Immature natural killer cell (primary cell): ENCODE measurements at places on chromosomes 13 and 19.
A peak's percentile ranks its signal among the peaks of the same experiment; 100 is the strongest.

DNA sequence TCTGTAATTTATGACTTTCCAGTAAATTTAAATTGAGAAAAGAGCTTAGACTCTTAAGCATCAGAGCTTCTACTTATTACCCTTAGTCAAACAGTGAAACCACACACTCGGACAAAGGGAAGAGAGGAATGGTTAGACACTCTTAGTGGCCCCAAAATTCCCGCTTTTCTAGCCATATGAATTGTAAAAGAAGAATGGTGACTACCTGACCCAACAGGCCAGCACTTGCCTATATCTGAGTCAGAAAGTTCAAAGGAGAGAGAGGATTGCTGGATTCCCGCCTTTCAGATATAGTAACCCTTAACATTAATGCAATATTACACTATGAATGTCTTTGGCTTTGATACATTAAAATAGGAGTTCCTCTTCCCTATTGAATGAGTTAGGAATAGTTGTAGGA is 317.3 kb downstream of the PCDH17 start:
- DNase-seq: no peak

DNA sequence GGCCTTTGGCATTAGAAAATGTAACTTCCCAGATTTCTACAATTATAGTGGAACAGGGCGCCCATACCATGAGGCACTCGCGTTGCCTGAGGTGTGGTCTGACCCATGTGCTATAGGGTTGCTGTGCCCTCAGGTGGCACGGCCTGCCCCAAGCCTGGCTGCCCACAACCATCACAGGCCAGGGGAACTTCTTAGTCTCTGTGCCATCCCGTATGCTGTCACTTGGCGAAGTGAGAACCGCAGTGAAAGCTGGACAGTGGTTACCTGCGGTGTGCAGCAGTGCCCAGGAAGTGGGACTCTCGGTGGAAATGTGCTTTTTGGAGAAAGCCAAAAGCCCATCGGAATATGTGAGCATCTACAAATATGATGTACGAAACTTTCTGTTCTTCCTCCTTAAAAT is 88.2 kb upstream of the GPR183 start:
- no peak for DNase-seq

- no peak for DNase-seq
Measured at GRCh38 chr13:21825186-21825585, 154.3 kb downstream of the FGF9 start.

GRCh38 chr19:52896431-52897137 is 851 bp downstream of the ZNF320 start:
- DNase-seq: peak; percentile 1

GRCh38 chr13:36131222-36131930 is at the start of gene DCLK1:
TSS of gene DCLK1 (minus strand) at chr13:36131382.
- no peak for DNase-seq

- no peak for DNase-seq
Measured at GRCh38 chr13:69856331-69856730, 251.3 kb upstream of the ATXN8OS start.

- peak; percentile 70 for DNase-seq
Measured at GRCh38 chr19:4976401-4977298, 7.7 kb downstream of the KDM4B start.

DNA sequence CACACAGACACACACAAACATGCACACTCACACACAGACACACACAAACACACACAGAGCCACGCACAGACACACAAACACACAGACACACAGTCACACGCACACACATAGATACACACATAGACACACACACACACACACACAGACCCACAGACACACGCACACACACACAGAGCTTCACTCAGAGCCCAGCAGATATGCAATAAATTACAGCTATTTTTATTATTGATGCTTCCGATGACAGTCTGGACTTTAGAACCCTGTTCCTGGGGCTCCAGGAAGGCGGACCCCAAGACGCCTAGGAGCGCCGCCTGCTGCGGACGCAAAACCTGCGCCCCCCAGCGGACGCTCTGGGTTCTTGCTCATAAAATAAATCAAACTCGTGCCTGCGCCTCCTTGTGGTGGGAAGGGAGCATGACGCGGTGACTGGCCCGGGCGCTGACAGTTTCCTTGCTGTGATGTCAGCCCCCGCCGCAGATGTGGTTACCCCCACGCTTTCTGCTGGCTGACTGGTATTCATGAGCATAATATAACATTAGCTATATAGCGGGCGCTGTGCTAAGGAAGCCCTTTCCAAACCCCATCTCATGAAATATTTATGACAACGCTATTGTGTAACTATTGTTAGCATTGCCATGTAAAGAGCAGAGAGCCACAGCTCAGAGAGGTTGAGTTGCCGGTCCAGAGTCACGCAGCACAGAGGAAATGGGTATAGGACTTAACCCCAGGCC is 64.4 kb upstream of the TM9SF2 start:
- peak; percentile 94 for DNase-seq

- no peak for DNase-seq
Measured at GRCh38 chr19:12545267-12545666, 6.0 kb downstream of the ZNF564 start.

- DNase-seq: no peak
Measured at GRCh38 chr13:48400090-48400694, 12.7 kb downstream of the LPAR6 start.

DNA sequence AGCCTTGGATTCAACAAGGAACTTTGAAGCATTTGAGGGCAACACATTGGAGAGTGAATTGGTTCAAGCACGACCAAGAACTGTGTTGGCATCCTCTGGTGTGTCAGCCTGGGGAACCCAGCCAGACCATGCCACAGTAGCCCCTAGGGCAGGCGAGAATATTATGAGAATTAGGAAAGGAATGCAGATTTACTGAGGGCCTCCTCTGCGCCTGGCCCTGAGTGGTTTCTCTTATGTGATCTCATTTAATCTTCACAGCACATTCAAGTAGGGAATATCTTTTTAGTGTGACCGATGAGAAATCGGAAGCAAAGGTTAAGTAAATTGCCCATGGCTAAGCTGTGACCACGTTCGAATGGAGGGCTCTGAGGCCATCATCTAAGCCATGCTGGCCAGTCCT is 15.3 kb upstream of the ERICH6B start:
- no peak for DNase-seq

DNA sequence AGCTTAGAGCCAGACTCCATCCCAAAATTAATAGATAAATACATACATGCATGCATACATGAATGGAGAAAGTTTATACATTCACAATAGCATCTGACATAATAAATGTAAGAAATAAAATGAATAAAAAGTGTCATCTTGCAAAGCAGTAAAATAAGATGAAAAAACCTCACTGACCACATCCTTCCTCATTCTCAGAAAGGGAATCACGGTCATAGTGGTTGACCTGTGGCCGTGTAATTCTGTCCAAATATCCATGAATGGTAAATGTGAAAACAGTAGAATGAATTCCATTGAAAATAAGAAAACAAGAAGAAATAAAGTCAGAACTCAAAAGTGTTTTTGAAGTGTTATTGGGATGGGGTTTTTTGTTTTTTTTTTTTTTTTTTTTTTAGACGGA is 9.8 kb upstream of the CDC42EP5 start:
- peak; percentile 42 for DNase-seq

GRCh38 chr13:105050686-105051085 is 1484.8 kb downstream of the EFNB2 start:
- DNase-seq: no peak

DNA sequence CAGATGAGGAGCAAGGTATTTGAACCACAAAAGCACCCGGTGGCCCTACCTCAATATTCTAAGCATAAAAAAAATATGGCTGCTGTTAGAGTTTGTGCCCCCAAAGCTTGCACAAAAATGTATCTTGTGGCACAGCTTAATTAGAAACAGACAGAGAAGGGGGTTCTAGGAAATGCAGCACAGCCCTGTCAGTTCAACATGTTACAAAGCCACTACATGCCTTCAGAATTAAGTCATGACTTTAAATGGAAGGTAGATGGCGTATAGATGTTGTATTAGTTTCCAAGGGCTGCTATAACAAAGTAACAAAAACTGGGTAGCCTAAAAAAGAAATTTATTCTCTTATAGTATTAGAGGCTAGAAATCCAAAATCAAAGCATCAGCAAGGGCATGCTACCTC is 703.8 kb downstream of the DIAPH3 start:
- no peak for DNase-seq

- no peak for DNase-seq
Measured at GRCh38 chr13:98910501-98910951, 67.3 kb downstream of the DOCK9 start.

DNA sequence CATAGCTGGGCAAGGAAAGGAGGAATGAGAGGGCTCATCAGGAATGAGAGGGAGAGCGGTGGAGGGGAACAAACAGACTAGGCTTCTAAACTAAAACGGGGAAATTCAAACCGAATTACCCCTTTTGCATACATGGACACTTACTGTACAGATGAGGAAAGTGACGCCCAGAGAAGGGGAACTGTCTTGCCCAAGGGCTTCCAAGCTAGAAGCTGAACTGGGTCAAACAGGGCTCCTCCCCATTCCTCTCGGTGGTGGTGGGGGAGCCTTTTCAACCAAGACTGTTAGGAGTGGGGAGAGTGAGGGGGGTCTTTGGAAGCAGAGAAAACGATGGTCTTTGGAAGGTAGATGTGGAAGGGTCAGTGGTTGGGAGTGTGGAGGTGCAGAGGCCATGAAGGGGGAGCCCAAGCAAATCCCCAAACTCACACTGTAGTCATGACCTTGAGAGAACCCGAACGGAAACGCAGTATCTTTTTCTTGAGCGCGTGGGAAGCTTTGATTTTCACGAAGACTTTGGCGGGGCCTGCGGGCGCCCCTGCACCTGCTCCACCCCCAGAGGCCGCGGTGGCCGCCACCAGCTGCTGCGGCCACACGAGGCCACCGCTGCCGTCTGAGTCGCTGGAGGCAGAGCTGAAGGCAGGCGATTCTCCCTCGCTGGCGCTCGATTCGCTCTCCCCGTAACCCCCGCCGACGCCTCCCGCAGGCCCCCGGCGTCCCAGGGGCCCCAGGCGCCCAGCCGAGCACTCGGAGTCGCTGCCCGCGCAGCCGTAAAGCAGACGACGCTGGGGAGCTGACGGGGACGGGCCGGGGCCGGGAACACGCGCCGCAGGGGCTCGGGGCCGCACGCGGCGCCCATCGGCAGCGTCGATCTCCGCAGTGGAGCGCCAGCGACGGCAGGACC is 12.3 kb upstream of the GNG8 start:
- DNase-seq: no peak

DNA sequence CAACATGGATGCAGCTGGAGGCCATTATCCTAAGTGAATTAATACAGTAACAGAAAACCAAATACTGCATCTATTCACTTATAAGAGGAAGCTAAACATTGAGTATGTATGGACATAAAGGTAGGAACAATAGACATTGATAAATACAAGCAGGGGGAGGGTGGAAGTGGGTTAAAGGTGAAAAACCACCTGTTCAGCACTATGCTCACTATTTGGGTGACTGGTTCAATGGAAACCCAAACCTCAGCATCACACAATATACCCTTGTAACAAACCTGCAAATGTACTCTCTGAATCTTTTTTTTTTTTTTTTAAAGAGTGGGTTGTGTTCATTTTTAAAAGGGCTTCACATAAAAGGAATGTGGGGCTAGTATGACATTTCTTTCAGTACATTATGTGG is 26.9 kb upstream of the CPB2 start:
- DNase-seq: no peak

DNA sequence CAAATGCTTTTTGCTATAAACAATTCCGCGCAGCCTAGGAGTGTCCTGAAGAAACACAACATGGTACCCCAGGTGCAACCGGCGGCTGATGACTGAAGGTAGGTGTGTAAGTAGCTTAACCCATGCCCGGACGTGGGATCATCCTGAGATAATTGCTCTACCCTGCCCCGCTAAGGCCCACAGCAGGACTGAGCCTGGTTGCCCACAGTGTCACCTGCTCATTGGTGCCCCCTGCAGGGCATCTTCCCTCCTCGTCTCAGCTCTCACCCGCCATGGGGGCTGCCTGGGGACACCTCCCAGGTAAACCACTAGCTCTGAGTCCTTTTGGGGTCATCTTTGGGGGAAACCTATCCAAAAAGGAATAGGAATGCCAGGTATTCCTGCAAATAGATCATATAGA is 22.3 kb downstream of the TMEM161A start:
- peak; percentile 39 for DNase-seq

DNA sequence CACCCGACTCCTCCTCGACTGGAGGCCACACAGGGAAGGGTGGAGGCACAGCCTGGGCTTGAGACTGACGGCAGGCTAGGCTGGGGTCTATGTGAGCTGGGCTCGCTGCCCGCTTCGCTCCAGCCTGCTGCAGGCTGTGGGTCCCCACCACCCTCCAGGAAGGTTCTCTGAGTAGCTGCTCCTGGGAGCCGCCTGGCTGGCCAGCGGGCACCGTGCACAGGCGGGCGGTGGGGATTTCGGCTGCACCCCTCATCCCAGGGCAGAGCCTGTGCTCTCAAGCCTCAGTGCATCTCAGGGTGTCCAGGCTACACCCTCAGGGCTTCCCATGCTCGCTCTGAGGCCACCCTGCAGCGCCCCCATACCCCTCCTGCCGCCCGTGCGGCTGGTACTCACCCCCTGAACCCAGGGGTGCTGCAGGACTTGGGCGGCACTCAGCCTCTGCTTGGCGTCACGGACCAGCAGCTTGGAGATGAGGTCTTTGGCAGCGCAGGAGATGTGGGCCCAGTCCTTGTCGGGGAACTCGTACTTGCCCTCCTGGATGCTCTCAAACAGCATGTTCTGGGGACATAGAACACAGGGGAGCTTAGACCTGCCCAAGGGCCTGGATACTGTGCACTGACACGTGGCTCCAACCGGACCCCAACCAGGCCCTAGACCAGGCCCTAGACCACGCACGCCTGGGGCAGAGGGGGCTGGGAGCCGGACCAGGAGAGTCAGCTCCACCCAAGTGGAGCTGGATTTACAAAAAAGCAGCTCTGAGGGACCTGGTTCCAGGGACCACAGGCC is 10.2 kb downstream of the MKNK2 start:
- no peak for DNase-seq

- no peak for DNase-seq
Measured at GRCh38 chr13:59679254-59679653, 484.5 kb downstream of the DIAPH3 start.

DNA sequence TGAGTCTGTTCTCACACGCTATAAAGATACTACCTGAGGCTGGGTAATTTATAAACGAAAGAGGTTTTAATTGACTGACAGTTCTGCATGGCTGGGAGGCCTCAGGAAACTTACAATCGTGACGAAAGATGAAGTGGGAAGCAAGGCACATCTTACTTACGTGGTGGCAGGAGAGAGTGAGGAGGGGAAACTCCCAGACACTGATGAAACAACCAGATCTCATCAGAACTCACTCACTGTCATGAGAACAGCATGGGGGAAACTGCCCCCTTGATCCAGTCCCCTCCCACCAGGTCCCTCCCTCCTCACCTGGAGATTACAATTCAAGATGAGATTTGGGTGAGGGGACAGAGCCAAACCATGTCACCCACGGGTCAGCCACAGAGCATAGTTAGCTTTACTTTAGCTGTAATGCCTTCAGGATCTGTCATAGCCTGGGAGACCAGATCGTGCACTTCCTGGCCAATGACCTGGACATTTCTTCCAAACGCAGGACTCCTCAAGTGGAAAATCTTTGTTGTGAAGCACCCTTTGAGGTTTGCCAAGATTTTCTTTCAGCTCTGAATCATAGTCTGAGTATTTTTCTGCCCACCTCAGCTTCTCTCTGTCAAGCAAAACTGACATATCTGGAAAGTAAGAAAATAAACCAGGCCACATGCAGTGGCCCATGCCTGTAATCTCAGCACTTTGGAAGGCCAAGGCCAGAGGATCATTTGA is 25.2 kb upstream of the HIF3A start:
- DNase-seq: no peak
